ENCODE measurements at places on chromosomes 7 and 10. TPM values are rescaled to one million over a fixed set of nuclear protein-coding genes. Genes with fewer than 3 reads are reported as not detected.

DNA sequence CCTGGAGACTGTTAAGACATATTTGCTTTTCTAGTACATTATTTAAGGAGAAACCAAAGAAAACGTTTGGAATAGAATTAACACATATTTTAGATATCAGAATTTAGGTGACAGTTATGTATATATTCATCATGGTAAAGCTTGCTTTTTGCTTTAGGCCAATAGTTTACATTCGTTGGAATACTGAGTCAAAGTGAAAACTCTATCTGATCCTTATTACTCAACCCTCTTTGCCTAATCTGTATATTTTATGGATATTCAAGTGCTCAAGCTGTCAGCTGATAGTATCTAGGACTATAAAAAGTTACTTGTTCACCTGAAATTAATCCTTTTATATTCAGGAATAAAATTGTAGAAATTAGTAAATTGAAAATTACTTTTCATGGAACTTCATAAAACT is 61.1 kb downstream of the VPS50 start:
- no peak for DNase-seq

DNA sequence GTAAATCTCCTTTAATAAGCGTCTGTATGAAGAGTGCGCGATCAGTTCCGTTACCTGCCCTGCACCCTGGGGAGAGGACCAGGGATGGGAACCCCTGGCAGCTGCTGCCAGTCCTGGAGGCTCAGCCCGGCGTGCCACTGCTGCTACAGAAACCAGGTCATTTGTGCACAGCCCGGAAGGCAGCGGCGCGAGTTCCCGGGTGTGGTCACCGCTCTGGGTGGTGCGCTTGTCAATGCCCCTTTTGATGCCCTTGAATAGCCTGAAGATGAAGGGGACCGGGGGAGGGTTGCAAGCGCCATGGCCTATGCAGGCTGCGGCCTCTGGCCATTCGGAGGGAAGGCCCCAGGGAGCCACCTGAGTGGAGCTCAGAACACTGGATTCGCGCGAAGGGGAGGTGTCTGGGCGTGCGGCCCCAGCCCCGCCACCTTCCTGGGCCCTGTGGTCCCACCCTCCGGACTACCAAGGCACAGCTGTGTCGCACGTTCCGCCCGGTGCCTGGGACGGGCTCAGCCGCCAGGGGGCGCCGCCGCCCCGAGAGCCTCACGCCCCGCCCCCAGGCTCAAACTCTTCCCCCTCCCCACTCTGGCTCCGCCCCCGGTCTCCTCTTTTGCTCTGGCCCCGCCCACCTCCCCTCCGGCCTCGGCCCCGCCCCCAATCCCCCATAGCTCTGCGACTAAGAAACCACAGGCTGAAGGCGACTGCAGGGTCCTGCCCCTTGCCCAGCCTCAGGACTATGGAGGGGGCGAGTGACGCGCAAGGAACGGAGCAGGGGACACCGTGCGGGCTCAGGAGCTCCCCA is 16.5 kb downstream of the AP5Z1 start:
- peak; percentile 70 for DNase-seq

DNA sequence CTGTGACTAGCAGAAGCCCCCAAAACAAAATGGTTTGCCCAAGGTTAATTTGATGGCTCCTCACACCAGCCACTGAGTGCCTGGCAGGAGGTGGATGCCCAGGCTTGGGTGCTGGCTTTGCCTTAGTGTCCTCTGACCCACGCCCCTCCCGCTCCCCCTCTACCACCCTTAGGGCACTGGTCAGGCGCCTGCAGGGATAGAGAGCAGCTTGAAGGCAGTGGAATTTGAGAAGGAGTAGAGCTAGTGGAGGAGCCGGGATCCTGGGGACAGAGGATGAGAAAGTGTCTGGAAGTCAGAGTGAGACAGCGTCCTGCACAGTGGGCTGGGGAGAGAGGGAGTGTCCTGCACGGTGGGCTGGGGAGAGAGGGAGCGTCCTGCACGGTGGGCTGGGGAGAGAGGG is 139.4 kb downstream of the DNAJB6 start:
- DNase-seq = no peak

DNA sequence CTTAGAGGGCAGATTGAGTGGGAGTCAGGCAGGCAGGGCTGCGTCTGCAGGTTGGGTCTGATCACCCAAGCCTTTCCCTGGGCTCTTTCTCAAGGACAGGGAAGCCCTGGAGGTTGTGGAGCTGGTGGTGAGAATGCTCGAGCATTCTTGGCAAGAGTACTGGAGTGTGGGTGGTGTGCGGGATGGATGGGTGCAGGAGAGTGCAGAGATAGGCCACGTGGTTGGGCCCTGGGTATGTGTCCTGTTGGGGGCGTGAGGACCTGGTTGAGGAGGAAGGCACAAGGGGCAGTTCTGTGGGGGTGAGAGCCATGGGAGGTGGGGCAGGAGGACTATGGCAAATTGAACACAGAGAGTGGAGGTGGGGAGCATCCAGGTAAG is 135.9 kb downstream of the PTPN20 start:
- no peak for DNase-seq

- DNase-seq = peak; percentile 96
These were observed at the start of gene KAZALD1 for GRCh38 chr10:101061624-101062231. Gene KAZALD1 (plus strand): TSS chr10:101061989. CDS start chr10:101062593, 604 bp downstream.

DNA sequence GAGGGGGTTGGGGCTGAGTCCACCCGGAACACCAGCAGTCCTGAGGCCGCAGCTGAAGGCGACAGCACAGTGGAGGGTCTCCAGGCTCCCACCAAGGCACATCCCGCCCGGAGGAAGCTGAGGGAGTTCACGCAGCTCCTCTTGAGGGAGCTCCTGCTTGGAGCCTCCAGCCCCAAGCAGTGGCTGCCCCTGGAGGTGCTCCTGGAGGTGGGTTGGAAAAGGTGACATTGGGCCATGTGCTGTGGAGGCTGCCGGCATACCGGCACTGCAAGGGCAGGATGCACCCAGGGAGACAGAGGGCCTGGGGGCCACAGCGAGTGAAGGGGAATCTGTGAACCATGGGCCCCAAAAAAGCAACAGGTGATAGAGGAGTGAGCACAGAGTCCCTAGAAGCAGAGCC is 119.4 kb downstream of the LRRC18 start:
- no peak for DNase-seq

TUBAL3 gene
- not detected for polyA plus RNA-seq

AVPI1 gene
- 2.9 TPM for polyA plus RNA-seq

MYO3A gene
- 1.3 TPM for polyA plus RNA-seq

SPDYE6 gene
- not detected for polyA plus RNA-seq

TACC2 gene
- 147 TPM for polyA plus RNA-seq

Measured in muscle of arm (tissue), 14 donors.